Activated naive CD4-positive, alpha-beta T cell treated with anti-CD3 and anti-CD28 coated beads for 36 hours (primary cell): ENCODE measurements at places on chromosomes 12 and 14.
A peak's percentile ranks its signal among the peaks of the same experiment; 100 is the strongest.

GRCh38 chr12:49346659-49347310, at the start of gene DNAJC22:
TSS of gene DNAJC22 (plus strand) at chr12:49346888. CDS start at chr12:49348873, 1,985 bp downstream.
- DNase-seq = peak; percentile 43

- DNase-seq = no peak
These were observed 13.5 kb downstream of the WNK1 start for GRCh38 chr12:765840-766239.

DNA sequence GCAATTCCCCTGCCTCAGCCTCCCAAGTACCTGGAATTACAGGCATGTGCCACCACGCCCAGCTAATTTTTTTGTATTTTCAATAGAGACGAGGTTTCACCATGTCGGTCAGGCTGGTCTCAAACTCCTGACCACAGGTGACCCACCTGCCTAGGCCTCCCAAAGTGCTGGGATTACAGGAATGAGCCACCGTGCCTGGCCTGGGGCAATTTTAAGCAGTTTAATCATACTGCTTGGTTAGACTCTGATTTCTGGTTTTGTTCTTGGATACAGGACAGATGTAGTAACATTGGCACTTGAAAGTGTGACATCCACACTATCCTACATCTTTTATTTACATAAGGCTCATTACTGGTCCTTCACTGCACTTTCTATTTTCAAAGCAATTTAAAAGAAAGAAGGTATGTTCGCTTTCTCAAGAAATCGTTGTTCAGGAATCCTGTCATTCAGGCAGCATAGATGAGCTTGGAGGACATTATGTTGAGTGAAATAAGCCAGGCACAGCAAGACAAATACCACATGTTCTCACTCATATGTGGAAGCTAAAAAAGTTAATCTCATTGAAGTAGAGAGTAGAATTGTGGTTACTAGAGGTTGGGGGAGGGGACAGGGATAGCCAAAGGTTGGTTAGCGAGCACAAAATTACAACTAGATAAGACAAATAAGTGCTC, 4.0 kb upstream of the NUAK1 start:
- no peak for DNase-seq

DNA sequence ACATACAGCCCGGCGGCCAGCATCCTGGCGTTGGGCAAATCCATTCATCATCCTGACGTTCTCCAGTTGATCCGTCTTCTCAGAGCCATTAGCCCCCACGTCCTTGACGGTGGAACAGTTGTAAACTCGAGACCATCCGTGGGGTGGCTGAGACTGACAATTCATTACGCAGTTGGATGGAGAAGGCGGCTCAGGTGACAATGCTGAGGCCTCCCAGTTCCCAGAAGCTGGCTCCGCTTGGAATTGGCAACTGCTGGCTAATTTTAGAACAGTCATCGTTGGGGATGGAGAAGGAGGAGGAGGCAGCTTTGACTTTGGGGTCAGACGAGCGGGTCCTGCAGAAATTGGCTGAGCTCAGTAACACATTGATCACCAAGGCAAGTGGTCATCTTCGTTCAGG, 186.5 kb downstream of the PHETA1 start:
- no peak for DNase-seq

DNA sequence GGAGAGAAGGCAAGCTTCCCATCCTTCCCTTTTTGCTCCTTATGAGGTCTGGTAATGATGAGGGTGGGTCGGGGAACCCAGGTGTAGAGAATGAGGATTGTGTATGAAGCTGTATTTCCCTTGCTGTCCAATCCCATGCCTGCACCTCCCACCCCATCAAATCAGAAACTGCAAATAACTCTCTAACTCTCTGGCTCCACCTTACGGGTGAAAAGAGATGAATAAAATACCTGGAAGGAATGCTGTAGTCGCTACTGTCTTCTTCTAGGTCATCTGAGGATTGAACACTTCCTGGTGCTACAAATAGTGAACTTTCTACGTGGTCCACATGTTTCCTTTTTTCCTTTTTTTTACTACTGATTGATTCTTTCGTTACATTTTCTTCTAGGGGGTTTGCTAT, 38.9 kb upstream of the DICER1 start:
- DNase-seq = no peak

DNA sequence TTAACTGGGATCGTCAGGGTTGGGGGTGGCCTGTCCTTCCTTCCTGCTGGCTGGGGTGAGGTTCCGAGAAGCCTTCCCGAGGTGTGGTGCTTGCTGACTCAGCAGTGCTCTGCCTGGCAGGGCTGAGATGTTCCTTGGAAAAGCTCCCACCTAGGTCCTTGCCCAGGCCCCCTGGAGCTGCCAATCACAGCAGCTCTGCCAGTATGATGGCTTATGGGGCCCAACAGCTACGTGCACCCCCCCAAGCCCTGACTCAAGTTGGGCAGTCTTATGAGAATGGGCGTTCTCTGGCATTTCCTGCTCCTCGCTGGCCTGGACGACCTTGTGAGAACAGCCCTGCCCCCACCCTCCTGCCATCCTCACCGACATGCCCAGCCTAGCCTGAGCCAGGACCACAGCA, 292.2 kb upstream of the CRY1 start:
- DNase-seq = no peak

GRCh38 chr14:85528080-85528896, 1.7 kb upstream of the FLRT2 start:
- DNase-seq = no peak

DNA sequence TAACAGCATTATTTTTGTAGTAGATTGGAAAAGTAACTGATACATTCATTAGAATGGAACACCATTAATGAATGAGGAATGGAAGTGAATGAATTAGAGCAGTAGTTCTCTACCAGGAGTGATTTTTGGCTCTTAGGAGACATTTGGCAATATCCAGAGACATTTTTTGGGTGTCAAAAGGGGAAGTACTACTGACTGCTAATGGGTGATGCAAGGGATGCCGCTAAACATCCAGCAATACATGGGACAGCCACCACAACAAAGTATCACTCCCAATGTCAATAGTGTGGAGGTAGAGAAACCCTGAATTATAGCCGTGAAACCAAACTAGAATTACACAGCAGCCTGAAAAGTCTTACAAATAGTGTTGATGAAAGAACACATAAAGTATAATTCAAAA, 1.5 kb downstream of the CHURC1 start:
- no peak for DNase-seq

GRCh38 chr14:38788060-38788459, 315.0 kb downstream of the SEC23A start:
- no peak for DNase-seq

DNA sequence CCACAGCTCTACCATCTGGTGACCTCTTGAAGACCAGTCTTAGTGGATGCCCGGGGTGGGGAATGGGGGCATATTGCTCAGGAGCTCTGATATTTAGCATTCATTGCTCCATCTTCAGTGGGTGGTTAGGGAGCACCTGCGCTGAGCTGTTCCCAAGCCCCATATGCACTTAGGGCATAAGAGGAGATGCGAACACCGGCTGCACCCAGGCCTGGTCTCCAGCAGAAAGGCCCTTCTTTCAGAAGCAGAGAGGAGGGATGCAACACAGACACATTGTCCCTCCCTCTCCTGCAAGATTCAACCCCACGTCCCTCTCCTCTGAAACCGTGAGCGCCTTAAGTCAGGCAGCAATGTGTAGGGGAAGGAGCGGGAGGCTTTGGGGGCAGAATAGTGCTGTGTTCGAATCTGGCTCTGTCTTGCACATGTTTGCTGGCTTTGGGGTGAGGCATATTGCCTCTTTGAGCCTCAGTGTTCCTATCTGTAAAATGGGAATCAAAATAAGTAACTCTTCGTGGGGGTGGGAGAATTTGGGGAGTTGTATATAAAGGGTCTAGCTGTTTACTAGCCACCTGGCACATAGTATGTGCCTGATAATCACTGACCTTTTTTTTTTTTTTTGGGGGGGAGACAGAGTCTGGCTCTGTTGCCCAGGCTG, 87.7 kb downstream of the FOXN4 start:
- no peak for DNase-seq

DNA sequence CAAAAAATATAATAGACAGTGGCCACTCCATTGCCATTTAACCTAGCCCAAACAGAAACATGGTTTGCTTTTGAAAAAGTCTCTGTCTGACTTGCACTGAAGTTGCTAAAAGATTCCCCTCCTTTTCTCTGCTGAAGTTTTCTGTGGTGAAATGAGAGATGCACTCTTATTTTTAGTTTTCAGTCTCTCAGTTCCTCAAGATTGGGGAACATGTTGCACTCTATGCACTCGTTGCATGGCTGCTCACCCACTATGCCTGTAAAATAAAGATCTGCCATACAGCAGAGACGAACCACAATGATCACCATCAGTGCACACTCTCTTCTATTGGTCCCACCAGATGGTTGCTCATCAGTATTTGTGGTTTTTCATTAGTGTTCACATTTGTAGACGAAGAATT, 13.1 kb upstream of the DAAM1 start:
- no peak for DNase-seq

DNA sequence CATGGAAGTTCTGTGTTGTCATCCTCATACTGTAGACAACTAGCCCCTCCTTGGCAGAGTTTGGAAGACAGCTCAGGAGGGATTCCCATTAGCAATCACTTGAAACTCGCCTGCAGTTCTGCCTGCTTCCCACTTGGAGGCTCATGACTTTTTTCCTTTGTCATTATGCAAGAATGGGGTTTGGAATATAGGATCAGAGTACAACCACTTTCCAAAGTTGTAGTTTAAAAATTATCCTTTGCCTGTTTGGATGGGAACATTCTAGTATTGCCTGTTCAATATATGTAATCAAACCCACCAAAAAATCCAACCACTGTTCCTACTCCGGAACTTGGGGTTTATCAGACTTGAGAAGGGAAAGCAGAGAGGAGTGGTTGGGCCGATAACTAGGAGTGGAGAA, 2.1 kb upstream of the GPD1 start:
- DNase-seq = no peak

DNA sequence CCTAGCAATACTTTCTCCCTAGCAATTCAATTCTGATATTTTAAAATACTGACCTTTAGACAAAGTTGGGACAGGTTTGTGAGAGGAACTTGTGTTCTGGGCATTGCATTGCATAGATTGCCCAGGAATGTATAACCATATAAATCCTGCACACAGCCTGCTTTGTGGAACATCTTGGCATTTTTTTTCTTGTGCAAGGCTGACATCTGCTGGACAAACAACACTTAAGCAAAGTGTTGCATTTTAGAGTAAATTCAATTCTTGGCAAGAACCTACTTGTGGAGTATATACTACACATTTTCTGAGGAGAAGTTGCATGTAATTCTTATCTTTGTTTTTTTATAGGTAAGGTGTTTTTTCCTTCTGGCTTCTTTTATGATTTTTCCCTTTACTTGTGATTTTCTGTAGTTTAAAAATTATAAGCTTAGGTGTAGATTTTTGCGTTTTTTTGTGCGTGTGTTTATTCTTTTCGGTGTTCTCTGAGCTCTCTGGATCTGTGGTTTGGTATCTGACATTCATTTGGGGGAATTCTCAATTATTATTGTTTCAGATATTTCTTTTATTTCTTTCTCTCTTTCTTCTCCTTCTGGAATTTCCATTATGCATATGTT, 26.4 kb downstream of the TESPA1 start:
- peak; percentile 75 for DNase-seq

DNA sequence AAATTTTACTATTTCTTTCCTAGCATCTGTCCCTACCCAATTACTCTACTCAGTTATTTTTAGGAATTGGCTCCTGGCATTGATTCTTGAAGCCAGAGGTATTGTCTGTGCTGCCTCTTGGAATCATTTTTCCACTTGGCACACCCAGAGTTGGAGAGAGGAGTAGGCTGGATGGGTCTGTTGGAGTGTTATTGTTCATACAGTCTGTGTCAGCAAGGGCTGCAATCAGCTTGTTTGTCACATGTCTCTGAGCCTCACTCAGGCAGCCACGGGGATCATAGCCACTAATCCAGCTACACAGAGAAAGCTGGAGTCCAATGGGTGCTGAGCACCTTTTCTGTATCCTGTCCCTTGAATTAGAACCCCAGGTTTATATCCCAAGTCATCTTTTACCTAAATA, 176.0 kb upstream of the DYRK2 start:
- DNase-seq = no peak

DNA sequence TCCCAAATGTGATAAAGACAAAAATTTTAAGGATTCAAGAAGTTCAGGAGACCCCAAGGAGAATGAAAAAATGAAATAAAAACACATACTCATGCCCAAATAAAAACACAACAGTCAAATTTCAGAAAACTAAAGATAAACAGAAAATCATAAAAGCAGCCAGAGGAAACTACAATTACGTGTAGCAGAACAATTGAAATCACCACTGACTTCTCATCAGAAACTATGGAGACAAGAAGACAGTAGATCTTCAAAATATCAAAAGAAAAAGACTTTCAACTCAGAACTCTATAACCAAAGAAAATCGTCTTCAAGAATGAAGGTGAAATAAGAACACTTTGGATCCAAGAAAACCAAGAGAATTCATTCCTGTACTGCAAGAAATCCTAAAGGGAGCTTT, 54.9 kb downstream of the DIO3 start:
- no peak for DNase-seq

DNA sequence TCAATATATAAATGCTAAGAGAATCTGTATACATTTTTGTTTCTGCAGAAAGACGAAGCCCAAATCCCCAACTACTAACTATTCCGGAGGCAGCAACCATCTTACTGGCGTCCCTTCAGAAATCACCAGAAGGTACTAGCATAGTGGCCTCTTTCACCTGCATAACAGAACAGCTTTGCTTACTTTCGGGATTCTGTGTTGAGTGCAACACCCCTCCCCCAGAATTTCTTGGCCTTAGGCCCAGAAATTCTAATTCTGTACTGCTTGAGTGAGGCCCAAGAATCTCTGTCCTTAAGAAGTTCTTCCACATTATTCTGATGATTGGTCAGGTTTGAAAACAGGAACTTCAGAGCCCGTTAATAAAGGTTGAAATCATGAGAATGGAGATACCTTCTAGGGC, 2.9 kb downstream of the SPX start:
- DNase-seq = no peak

DNA sequence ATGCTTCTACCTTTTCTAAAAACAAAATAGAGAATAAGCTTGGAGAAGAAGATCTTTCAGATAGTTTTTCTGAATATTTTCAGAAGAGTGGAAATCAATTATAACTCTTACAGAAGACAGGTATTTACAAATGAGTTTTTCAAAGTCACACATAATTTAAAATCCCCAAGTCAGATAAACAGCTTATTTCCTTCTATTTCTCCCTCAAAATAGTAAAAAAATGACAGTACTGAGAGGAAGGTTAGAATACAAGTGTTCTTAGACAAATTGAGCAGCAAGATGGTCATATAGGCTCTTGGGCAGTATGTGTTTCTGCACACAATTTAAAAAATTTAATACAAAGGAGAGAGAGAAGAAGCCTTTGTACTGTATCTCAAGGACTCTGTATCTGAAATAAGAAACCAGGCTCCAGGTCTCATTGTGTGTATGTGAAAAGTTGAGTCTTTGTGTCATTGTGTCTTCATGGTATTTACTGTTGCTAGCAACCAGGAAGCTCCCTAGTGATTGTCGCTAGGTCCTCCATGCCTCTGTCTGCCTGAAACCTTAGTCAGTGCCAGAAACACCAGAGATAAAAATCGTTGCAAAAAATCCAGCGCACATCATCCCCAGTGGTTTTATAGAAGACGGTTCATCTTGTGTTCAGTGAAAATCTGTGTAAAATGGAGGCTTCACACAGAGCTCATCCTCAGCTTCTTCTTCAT, 12.9 kb upstream of the TUBA1A start:
- peak; percentile 34 for DNase-seq

- no peak for DNase-seq
These were observed 13.8 kb downstream of the ZCCHC8 start for GRCh38 chr12:122486805-122487426.

GRCh38 chr12:18375131-18375530, 113.8 kb downstream of the PIK3C2G start:
- DNase-seq = no peak
